ENCODE measurements at places on chromosomes 1 and 21. TPM values are rescaled to one million over a fixed set of nuclear protein-coding genes. Genes with fewer than 3 reads are reported as not detected.
A peak's percentile ranks its signal among the peaks of the same experiment; 100 is the strongest.

The KCNE2 gene
- total RNA-seq, result not detected

The MTARC2 gene
- 32.3 TPM for total RNA-seq

DNA sequence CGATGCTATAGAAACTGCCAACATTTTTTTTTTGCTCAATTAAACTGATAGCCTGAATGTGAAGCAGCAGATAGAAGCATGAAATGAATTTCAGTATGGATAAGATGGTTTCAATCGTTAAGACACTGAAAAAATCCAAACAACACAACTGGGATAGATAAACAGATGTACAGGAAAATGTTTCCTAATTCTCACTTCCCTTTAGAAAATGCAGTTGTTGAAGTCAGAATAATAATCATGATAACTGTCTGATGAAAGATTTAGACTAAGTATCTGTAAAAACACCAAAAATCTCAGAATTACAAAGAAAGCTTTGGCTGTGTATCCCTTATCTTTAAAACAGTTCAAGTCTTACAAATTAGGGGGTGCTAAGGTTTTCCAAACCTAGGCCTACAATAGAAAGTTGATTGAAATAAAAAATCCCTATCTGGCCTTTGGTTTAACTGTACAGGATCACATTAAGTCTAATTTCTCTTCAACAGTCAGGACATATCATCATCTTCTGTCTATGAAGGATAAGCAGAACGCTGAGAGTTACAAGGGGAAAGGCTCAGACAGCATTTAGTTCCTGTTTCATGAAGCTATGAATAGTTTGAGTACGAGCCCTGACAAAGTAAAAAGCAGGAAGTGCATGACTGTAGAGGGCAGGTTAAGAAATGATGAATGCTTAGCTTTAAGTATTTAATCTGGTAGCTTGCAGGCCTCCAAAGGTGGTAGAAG lies 203.2 kb downstream of the APP start:
- no peak for DNase-seq

DNA sequence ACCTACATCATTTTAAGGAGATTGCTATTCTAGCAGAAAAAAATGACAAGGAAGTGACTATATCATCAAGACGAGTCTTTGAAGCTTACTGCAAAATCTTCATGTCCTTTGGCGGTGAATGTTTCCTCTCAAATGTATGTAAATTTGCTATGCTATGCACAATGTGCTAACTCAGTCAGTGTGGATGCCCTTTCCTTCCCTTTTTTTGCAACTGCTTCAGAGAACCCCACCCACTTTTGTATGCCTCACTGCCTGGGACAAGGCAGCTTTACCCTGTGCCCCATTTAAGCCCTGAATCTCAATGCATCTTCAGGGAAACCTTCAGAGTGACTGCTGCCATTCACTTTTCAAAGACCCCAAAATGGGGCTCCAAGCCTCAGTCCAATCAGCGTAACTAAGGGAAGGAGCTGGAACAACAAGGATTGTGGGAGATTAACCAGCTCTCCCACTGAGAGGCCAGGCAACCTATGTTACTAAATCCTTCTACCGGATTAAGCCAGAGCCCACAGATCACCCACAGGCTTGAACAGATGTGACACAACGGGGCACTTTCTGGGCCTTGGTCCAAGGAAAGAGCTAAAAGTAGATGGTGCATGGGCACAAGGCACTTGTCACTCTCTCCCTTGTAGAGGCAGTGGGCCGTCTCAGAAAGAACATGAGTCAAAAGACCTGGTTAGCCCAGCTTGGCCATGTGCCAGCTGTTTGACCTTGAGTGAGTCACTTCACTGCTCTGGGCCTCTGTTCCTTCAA lies 154.4 kb downstream of the PLPP3 start:
- peak; percentile 64 for DNase-seq

DNA sequence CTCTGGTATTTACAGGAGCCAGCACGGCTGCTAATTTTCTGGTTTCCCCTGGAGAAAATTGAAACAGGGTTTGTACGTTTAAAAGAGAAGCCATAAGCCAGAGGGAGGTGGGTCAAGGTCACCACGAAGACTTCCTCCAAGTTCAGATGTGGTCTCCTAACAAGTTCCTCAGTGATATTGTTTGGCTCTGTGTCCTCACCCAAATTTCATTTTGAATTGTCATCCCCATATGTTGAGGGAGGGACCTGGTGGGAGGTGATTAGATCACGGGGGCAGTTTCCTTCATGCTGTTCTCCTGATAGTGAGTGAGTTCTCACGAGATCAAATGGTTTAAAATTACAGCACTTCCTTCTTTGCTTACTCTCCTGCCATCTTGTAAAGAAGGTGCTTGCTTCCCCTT lies 295.4 kb upstream of the DAB1 start:
- no peak for DNase-seq

GRCh38 chr1:155648207-155649147 lies 38.5 kb downstream of the MSTO1 start:
- DNase-seq, result no peak

Measured in heart right ventricle (tissue), 16 donors.